ENCODE measurements at places on chromosomes 16 and 17. TPM values are rescaled to one million over a fixed set of nuclear protein-coding genes. Genes with fewer than 3 reads are reported as not detected.
A peak's percentile ranks its signal among the peaks of the same experiment; 100 is the strongest.

The SENP3 gene
- 37.7 TPM for total RNA-seq

The RHBDL1 gene
- total RNA-seq: 2.2 TPM

The CD300H gene
- not detected for total RNA-seq

The MMP15 gene
- total RNA-seq: 1.8 TPM

The SPATA22 gene
- total RNA-seq: not detected

The SPIRE2 gene
- total RNA-seq: 3.0 TPM

The CNP gene
- total RNA-seq: 31.0 TPM

The NRN1L gene
- 5.9 TPM for total RNA-seq

The PKMYT1 gene
- total RNA-seq: 0.79 TPM

The DHX38 gene
- 120 TPM for total RNA-seq

The PRKCB gene
- total RNA-seq: 106 TPM

The KIF2B gene
- total RNA-seq: not detected

The EXOSC6 gene
- total RNA-seq: 43.5 TPM

GRCh38 chr17:80105762-80106161 lies 4.4 kb downstream of the GAA start:
- no peak for DNase-seq

- DNase-seq: no peak
Observed at GRCh38 chr16:19437280-19437679, 19.6 kb downstream of the TMC5 start.

- no peak for DNase-seq
Observed at GRCh38 chr17:46136820-46137219, 56.4 kb downstream of the KANSL1 start.

DNA sequence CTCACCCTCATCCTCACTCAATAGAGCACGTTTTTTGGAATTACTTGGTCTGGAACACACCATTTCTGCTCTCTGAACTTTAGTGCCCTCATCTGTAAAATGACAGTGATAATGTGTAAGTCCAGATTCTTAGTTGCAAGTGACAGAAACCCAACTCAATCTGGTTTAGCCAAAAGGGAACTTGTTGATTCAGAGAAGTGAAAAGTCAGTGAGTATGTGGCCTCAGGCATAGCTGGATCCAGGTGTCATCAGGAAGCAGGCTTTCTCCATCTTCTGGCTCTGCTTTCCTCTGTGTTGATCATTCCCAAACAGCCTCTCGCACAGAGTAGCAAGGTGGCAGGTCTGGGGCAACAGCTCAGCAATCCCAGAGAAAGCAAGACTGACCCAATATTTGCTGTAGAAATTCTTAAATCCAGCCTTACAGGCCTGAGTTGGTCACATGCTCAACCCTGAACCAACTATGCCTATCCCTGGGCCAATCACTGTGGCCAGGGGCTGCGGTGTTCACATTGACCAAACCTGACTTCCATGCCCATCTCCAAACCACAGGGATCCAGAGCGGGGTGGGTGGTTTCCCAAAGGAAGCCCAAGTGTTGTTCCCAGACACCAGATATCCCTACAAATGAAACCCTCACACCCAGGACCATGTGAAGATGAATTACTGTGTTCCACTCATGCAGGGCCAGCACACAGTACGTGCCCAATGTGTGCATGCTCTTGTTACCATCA lies 23.3 kb upstream of the ALKBH5 start:
- no peak for DNase-seq

- DNase-seq: no peak
Observed at GRCh38 chr16:23868136-23868535, 32.4 kb downstream of the PRKCB start.

- DNase-seq: no peak
Observed at GRCh38 chr17:61487161-61487988, 35.2 kb downstream of the TBX4 start.

DNA sequence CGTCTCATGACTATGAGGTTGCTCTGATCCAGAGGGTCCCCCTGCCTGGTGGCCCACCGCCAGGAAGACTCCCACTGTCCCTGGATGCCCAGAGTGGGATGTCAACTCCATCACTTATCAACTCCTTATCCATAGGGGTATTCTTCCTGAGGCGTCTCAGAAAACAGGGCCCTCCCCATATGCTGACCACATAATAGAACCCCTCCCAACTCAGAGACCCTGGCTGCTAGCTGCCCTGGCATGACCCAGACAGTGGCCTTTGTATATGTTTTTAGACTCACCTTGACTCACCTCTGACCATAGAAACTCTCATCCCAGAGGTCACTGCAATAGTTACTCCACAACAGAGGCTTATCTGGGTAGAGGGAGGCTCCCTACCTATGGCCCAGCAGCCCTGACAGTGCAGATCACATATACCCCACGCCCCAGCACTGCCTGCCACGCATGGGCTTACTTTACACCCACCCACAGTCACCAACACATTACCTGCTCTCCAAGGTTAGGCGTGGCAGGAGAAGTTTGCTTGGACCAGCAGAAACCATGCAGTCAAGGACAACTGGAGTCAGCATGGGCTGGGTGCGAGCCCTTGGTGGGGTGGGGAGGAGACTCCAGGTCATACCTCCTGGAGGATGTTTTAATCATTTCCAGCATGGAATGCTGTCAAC lies 2.3 kb upstream of the G6PC1 start:
- no peak for DNase-seq

DNA sequence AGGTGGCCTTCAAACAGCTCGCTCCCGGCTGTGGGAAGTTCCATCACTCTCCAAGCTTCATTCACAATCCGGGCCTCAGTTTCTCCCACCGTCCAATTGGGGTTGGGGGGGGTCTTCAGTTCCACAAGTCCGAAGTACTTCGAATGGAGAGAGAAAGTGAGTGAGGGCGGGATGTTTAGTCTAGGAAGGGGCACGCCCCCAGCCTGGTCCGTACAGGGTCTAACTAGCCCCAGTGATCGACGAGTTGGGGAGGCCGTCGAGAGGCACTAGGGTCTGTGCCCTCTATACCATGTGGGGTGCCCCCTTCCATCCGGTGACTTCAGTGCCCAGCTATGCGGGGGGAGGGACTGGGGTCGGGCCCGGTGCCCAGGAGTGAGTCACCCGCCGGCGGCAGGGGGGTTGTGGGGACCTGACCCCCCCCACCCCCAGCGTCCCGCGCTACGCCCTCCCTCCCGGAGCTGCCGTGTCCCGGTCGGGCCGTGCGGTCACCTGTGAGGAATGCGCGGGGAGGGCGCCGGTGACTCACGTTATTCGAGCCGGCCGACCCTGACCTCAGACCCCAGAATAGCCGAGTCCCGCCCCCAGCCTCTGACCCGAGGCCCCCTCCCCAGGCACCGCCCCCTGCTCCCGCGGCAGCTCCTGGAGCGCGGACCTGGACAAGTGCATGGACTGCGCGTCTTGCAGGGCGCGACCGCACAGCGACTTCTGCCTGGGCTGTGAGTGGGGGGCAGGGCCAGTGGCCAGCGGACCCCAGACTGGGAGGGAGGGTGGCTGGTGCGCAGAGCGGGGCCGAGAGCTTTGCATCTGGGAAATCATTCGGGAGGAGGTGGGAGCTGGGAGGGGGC lies 658 bp downstream of the TNFRSF12A start:
- peak; percentile 90 for DNase-seq

DNA sequence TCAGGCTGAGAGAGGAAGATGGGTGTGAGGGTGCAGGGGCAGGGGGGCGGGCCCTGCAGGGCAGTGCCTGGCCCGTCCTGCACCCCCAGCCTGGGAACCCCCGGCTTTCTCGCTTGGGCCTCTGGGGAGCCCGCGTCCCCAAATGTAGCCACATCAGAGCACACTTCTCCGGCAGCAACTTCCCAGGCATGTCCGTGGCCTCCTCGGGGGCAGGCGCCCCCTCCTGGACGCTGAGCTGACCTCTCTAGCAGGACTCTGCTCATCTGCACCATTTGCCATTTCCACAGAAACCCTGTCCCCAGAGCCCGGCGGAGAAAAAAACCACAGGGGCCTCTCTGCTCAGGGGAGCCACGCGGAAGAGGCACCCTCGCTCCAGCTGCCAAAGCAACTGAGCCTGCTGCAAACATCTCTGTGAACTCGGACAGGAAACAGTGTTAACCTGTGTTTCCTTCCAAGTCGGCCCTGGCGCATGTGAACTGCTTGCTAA lies 63.4 kb downstream of the KLHDC4 start:
- DNase-seq: peak; percentile 24

- no peak for DNase-seq
Observed at GRCh38 chr16:23833960-23834685, 1.7 kb upstream of the PRKCB start.

DNA sequence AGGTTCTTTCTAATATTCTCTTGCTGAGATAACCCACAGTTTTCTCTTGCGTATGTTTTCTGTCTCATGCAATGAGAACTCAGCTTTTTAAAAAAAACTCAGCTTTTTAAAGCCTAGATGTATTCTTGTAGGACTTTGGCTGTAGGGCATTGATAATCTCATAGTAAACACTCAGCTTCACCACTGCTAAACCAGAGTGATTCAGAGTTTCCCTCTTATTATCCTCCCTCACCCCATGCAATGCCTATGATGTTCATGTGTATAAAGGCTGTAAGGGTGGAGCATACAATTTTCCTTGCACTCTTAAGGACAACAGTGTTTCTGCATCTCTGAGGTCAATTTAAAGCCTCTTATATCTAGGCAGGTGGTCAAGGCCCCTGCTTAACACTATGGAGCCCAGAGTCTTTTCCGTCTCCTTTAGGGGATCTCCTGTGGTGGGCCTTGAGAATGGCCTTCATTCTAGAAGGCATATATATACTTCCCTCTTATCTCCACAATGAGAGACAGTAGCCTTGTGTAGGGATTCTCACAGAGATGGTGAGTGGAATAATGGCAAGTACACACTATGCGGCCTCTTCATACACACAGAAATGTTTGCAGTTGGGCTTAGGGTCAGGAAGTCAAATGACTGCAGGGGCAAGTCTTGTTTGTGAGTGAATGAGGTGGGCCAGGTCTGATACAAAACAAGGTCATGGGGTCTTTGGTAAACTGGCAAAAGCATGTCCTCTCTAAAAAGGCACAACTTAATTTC lies 279.6 kb downstream of the HS3ST3A1 start:
- DNase-seq: no peak

DNA sequence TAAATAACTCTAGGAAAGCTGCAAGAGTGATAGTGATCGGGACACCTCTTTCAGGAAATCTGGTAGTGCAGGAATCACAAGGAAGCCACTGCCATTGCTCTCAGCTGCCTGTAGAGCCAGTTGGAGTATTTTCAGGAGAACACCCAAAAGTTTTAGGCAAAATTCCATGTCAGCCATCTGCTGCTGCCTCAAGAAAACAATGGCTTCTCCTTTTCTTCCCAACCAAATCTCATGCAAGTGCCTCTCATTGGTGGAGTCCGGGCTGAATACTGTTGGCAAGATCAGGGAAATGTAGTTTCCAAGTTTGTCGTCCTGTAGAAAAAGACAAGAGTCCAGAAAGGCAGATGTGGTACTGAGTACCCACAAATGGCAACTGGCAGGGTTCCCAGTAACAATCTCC lies 54.9 kb upstream of the TANC2 start:
- no peak for DNase-seq

DNA sequence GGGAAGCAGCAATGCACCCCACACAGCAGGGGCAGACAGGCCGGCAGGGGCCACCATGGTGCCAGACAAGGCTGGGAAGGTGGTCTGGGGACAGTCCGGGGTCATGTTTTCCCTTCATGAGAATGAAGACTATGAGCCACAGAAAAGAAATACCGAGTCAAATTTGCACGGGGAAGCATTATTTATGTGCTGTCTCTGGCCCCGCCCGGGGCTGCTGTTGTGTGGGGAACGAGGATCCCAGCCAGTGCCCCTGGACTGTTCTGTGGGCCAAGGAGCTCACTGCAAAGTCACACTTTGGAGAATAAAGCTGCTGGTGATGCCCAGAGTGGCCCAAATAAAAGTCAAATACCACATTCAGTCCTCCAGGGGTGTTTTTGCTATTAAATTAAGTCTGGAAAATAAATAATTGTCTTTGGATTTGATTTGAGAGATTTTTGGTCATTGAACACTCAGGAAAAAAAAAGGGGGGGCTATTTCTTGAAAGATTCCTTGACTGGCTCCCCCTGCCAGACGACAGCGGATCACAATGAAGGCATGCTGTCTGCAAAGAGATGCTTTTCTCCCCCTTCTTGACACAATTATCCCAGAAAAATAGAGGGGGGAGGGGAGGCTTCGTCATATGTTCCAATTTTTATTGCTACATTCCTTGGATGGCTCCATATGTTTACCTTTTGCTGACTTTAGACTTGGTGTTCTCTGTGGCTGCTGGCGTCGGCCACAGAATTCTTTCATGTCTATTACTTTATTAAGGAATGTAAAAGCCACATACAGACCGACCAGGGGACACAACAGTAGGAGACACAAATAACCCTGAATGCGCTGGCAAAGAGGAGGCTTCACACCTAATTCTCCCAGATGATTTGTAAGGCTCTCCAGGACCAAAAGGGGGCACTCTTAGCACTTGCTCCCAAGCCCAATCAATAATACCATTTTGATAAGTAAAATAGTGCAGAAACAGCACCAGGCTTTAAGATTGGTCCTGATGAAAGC lies 27.1 kb upstream of the ANKFN1 start:
- DNase-seq: no peak

GRCh38 chr16:30472328-30472942 lies at the start of gene ITGAL:
Gene ITGAL, plus strand, starts transcription at chr16:30472742. Its CDS starts 96 bp downstream, at chr16:30472838.
- DNase-seq: peak; percentile 97

All from CD4-positive, alpha-beta memory T cell (primary cell).